ENCODE measurements at places on chromosomes 6 and 20. TPM values are rescaled to one million over a fixed set of nuclear protein-coding genes. Genes with fewer than 3 reads are reported as not detected.

DNA sequence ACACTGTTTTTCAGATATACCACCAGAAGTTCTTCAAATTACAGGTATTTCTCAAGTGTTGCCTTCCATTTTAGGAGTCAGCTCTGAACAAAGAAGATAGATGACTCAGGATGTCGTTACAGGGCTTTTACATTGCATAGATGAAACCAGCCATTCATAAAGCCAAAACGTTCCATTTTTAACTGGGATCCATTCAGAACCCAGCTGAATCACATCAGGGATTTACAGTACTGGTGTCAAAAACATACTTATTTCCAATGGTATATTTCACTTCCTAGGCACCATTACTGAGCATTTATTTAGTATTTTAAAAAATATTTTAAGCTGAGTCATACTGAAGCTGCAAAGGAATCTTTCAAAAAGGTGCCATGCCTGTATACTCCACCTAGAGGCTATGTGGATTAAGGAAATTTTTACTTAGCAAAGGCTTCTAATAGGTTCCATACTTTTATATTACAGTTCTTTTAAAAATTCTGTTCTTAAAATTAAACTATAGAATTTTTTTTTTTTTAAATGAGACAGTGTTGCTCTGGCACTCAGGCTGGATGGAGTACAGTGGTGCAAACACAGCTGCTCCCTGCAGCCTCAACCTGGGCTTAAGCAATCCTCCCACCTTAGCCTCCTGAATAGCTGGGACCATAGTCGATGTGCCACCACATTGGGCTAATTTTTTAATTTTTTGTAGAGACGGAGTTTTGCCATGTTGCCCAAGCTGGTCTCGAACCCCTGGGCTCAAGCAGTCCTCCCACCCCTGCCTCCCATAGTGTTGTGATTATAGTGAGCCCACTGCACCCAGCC lies 2.6 kb downstream of the ASF1A start:
- no peaks in the 10 kb centered on the region for H3K4me1 ChIP-seq
- DNase-seq = no peak
- no peaks in the 10 kb centered on the region for H3K36me3 ChIP-seq
- H3K4me3 ChIP-seq = no peak overlapping the region
- no peaks in the 10 kb centered on the region for H3K27me3 ChIP-seq

GRCh38 chr6:16344756-16345155 lies 106.4 kb downstream of the GMPR start:
- no peaks in the 10 kb centered on the region for H3K36me3 ChIP-seq
- H3K27me3 ChIP-seq = no peaks in the 10 kb centered on the region
- no peak for DNase-seq
- H3K27ac ChIP-seq = no peak overlapping the region
- H3K4me1 ChIP-seq = no peaks in the 10 kb centered on the region

DNA sequence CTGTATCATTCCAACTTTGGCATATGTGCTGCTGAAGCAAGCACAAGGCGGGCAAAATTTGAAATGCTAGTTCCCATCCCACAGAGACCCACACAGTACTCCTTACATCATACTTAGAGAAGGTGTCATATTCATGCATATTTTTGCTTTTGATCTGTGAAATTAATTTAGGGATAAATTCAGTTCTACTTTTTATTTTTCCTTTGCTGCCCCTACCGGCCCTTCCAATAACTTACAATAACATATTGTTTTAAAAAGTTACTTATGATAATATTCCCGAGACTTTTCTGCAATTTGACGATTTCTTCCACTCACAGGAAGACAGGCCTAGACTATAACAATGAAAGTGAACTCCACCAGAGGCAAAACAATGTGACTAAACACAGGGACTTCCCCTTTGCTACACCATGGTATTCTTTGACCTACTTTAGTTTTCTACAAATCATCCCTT lies 35.0 kb downstream of the SESN1 start:
- no peak overlapping the region for H3K27ac ChIP-seq
- DNase-seq = no peak
- H3K27me3 ChIP-seq = no peaks in the 10 kb centered on the region
- no peak overlapping the region for H3K4me3 ChIP-seq
- H3K4me1 ChIP-seq = peaks cover 11% of the 10 kb centered on the region
- H3K36me3 ChIP-seq = no peaks in the 10 kb centered on the region

- H3K4me1 ChIP-seq = no peaks in the 10 kb centered on the region
- H3K4me3 ChIP-seq = peak overlapping the region; percentile 24
- peak overlapping the region; percentile 83 for H3K27ac ChIP-seq
- H3K36me3 ChIP-seq = no peaks in the 10 kb centered on the region
- H3K27me3 ChIP-seq = no peaks in the 10 kb centered on the region
Measured at GRCh38 chr6:38638941-38639497, 710 bp downstream of the BTBD9 start.

DNA sequence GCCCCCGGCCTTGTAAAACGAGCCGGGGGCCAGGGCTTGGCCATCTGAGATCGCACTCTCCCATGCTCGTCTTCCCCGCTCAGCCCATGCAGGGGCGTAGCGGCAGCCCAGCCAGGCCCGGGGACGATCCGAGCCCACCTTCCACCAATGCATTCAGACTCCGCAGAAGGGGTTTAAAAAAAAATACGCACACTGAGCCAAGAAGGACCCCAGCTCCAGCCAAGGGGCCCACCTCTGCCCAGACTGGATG lies 320 bp downstream of the GSTA4 start:
- H3K4me1 ChIP-seq = no peaks in the 10 kb centered on the region
- peak; percentile 59 for DNase-seq
- no peaks in the 10 kb centered on the region for H3K27me3 ChIP-seq
- peak overlapping the region; percentile 72 for H3K4me3 ChIP-seq
- peak overlapping the region; percentile 97 for H3K27ac ChIP-seq

GRCh38 chr6:44265007-44265721 lies at the start of gene NFKBIE:
TSS of gene NFKBIE (minus strand) at chr6:44265551. CDS start at chr6:44265346, 205 bp downstream.
- H3K4me3 ChIP-seq = peak within 1 kb of the TSS; percentile 20
- H3K36me3 ChIP-seq = no peaks in the 10 kb centered on the region
- no peaks in the 10 kb centered on the region for H3K27me3 ChIP-seq
- H3K4me1 ChIP-seq = no peaks in the 10 kb centered on the region

DNA sequence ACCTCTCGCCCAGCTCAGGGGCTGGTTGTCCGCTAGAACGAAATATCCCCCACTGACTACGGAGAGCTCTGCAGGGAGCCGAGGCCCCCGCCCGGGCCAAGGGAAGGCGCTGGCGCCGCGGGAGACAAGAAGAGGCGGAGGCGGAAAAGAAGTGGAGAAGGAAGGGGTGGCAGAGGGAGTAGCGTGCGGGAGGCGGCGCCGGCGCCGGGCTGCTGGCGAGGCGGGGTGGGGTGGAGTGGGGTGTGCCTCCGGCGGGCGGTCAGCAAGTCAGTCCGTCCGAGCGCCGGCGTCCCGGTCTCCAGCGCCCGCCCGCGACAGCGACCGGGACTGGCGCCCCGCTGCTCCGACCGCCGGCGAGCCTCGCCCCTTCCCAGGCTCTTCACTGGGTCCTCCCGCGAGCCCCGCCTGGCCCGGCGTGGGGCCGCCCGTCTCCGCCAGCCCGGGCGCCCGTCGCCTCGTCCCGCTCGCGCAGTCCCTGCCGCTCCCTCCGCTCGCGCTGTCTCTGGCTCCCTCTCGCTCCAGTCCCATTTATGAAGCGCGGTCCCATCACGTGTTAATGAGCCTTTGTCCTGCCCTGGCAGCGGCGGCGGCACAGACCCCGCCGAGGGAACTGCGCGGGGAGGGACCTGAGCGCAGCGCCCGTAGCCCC lies at the start of gene CNR1:
CNR1 (minus strand) TSS at position 504 of the 649 bp plus-strand sequence. CDS start 21,073 bp downstream, outside the sequence.
- H3K4me3 ChIP-seq = peak within 1 kb of the TSS; percentile 66
- peak; percentile 87 for DNase-seq
- no peaks in the 10 kb centered on the region for H3K36me3 ChIP-seq
- H3K27me3 ChIP-seq = no peaks in the 10 kb centered on the region
- H3K27ac ChIP-seq = no peak within 1 kb of the TSS

DNA sequence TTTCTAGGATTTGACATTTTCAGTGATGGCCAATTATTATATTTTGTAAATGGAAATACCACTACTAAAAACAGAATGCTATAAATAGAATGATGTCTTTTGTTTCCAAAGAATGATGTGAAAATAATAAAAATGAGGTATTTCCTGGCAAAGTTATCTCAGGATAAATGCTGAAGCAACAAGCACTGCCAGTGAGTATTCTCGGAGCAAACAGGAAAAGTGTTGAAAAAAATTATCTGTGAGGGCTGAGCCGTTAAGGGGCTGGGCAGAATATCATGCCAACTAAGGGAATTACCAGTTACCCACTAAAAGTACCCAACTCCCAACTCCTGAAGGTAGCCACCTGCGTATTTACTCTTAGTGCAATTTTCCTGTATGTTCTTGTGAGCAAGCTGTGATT lies 23.6 kb upstream of the SCAF8 start:
- no peak overlapping the region for H3K4me3 ChIP-seq
- H3K36me3 ChIP-seq = no peaks in the 10 kb centered on the region
- H3K27ac ChIP-seq = no peak overlapping the region
- no peaks in the 10 kb centered on the region for H3K27me3 ChIP-seq
- no peak for DNase-seq

The GJE1 gene
- not detected for total RNA-seq

DNA sequence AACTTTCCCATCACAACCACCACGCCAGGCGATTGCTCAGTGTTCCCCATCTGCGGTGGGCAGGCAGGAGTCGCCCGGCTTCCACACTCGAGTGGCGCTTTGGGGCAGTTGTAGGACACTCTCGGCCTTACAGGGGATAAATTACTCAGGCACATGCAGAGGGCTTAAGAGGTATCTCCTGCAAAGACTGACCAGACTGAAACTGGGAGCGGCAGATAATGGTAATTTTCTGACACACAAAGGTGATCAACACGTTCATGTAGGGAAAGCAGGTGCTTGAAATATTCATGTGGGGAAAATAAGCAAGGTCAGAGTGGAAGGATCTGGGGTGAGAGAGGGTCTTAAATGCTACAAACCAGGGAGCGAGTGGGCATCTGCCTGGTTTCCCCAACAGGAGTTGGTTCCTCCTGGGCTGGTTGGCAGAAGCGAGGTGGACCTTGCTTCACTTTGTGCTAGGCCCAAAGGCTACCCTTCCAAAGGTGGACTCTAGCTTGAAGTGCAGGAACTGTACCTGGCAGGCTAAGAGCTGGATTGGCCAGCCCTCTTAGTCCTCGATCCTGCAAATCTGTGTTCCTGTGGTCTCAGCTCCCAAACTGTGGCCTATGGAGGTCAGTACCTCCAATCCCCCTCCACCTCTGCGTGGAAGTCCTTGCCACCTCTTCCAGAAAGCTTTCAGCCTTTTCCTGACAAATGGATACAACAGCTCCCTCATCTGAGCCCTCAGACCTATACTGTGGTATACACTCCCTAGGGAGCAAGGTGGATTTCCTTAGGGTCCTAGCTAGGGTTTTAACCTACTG lies 16.7 kb downstream of the PLAGL2 start:
- peaks cover under 1% of the 10 kb centered on the region for H3K36me3 ChIP-seq
- H3K4me3 ChIP-seq = peak overlapping the region; percentile 74
- peak overlapping the region; percentile 25 for H3K27ac ChIP-seq
- no peak for DNase-seq

The SULF2 gene
- 85.8 TPM for total RNA-seq

GRCh38 chr6:100338090-100338489 lies 126.6 kb downstream of the SIM1 start:
- no peak overlapping the region for H3K27ac ChIP-seq
- DNase-seq = no peak
- H3K4me1 ChIP-seq = no peaks in the 10 kb centered on the region
- H3K27me3 ChIP-seq = no peaks in the 10 kb centered on the region
